ENCODE measurements at places on chromosomes 3 and 15.

DNA sequence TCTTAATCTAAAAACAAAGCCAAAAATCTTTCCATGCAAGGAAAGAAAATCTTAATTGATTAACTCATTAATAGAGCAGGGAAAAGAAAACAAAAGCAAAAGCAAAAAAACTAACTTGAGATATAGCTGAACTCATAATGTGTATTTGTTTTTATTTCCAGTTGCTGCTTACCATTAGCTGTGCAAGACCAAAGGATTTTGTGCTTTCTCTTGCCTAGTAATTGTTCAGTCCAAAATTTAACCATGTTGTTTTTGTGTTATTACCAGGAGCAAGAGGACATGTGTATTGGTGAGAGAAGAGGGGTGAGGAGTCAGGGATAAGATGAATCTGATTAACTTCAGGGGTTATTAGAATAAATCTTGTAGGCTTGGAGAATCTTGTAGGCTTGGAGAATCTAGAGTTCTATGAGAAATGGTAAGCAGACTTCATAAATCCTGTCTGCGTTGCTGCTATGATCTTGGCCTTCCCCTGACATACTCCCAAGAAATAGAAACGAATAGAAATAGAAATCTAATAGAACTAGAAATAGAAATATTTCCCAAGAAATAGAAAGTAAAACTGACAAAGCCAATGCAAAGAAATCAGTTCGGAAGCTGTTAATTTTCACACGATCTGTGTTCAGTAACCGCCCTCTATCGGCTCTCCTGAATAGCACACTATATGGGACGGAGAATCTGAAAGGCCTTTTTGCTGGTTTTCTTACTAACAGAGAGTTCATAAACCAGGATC, 72.6 kb upstream of the TNFSF10 start:
- peak; percentile 86 for DNase-seq

GRCh38 chr3:138678086-138678485, 69.5 kb downstream of the FAIM start:
- peak; percentile 69 for DNase-seq

DNA sequence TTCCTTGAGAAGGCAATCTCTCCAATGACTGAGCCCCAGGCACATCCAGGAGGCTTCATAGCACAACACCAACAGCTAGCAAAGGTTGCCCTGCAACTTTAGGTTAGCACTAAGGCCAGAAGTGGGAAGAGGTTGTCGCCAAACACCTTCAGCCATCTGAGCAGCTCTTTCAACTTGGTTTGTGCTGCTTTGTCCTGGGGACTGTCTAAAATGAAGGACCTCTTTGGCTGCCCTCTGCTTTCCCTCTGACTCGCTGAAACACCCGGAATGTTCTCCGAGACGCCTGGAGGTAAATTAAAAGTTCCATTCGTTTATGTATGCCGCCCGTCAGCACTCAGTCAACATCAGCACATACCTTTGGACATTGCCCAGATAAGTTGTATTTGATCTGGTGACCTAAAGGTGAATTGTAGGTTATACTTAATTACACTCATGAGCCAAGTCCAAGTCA, 121.2 kb upstream of the NR2F2 start:
- peak; percentile 38 for DNase-seq

GRCh38 chr15:90624278-90624981, 92.7 kb upstream of the BLM start:
- DNase-seq = no peak

DNA sequence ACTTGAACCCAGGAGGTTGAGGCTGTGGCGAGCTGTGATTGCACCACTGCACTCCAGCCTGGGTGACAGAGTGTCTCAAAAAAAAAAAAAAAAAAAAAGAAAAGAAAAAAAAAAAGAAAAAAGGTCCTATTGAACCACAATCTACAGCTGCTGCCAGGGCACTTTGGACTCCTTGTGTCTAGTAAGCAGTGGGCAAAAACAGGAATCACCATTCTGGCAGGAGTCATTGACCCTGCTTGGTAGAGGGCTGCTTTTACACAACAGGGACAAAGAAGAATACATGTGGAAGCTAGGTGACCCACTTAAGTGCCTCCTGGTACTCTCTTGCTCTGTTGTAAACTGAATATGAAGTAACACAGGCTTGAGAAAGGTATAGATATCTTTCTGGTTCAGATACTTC, 14.6 kb upstream of the PCCB start:
- no peak for DNase-seq

DNA sequence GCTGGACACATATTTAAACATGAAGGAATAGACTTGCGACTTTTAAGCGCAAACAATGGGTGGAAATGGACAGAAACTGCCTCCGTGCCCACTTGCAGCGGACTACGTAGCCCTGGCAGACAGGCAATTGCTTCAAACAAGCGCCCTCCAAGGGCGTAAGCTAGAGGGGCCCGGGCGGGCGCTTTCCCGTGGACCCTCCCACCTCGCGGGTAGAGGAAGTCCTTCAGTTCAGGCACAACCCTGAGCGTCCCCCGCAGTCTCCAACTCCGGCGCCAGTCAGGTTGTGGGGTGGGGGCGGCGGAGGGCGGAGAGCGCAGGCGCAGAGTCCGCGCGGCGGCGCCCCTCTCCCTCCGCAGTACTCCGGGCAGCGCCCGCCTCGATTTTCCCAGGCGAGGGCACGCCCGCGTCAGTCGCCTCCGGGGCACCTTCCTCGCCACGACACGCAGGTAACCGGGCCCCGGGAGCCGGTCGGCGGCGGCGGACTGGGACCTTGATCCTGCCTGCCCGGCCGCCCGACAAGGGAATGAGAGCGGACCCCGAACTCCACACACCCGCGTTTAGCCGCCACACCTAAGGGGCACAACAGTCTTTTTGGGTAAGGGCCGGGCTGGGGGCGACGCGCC, at the start of gene SLC35G2:
Gene SLC35G2, plus strand, starts transcription at position 358 of the 623 bp plus-strand sequence. CDS start 35,335 bp downstream, outside the sequence.
- DNase-seq = peak; percentile 22

- DNase-seq = no peak
Measured at GRCh38 chr3:162368417-162368816, 871.8 kb downstream of the OTOL1 start.

DNA sequence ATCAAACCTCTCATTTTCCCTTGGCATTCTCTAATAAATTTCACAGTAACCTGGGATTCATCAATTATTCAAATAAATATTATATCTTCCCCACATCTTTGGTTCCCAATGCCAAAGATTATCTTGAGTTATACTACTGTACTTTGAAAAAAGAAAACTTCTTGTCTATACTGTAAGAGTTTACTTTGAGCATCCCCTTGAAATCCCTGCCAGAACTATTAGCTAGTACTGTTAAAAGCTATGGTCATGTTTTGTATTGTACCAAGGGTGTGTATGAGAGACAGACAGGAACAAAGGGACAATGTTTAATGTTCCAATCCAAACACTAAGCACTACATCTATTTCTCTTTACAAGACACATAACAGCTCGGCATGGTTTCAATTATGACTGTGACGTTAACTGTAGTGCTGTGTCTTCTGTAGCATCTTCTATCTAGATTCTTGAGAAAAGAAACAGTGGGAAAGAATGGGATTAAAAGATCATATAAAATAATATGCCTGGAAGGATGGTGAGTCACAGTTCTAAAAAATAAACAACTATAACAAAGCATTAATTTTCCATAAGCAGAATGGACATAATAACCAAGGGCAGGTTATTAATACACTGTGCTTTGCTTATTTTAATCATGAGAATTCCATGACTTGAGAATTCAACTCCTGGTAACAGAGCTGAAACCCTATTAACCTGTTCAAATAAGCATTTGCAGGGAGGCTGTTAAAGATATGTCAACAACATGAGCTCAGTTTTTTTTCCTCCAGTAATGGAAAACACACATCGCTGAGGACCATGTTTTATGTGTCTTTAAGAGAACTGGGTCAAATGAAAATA, 71.1 kb downstream of the ALDH1A2 start:
- no peak for DNase-seq

DNA sequence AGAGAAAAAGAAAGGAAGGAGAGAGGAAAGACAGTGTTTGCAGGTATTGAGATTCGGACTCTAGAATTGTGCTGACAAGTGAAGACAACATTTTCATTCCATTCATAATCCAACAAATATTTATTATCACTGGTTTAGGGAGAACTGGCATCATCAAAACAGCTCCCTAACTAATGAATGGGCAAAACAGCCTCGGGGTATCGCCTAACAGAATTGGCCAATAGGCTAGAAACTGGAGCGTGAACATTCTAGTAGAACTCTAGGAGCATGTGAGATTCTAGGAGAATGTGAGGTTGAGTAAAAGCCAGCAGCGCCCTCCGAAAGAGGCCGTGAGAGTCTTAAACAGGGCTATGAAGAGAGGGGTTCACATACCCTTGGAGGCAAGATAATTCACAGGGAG, 221.8 kb upstream of the WNT5A start:
- no peak for DNase-seq

DNA sequence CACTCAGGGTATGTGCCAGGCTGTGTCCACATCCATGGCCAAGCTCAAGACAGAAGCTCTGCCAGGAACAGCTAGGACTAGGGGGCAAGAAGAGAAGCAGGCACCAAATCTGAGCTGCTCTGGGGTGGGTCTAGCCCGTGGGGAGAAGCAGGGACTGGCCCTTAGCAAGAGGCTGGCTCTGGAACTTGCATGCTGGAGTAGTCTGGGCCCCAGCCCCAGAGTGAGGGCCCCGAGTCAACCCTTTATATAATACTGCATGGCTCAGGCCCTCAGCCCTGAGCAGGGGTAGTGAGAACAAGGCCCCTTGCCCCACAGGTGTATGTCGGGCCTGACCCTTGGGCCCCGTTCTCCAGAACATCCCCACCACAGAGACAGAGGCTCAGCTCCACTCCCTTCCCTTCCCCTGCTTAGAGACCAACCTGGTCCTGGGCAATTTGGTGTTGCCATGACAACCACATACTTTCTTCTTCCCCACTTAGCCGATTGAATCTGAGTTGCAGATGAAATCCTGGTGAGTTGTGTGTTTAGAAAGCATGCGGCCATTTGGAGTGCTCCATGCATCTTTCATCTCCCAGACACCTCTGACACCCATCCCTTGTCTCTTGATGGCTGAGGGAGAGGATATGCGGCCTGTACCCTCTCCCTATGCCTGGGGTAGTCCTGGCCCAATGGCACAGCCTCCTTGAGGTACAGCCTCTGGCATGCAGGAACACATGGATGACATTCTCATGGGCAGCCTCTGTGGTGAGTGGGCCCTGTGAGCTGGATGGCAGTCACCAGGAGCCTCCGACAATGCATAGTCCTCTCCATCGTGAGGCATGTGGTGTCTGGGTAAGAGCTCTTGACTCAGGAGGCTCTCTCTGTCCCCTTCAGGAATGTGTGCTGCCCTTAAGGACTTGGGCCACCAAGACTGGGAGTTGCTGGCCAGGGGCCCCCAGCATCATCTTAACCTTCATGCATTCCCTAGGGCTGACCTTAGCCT, 29.2 kb upstream of the SFMBT1 start:
- DNase-seq = no peak

DNA sequence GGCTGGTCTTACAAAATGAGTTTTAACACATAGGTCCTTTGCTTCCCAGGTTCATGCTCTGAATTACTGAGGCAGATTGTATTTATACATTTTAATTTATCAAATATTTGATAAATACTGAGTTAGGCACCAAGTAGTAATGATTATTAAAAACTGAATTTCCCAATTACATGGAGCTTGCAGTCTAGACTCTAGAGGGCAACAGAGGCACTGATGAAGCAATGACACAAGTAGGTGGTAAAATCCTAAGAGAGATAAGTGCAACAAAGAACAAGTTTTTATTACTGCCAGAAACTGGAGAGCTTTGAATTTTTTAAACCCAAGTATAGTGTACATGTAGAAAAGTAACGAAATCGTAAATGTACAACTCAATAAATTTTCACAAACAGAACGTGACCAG, 406.2 kb upstream of the RARB start:
- DNase-seq = peak; percentile 47

GRCh38 chr15:48962662-48963523, 826 bp downstream of the SHC4 start:
- DNase-seq = peak; percentile 34

DNA sequence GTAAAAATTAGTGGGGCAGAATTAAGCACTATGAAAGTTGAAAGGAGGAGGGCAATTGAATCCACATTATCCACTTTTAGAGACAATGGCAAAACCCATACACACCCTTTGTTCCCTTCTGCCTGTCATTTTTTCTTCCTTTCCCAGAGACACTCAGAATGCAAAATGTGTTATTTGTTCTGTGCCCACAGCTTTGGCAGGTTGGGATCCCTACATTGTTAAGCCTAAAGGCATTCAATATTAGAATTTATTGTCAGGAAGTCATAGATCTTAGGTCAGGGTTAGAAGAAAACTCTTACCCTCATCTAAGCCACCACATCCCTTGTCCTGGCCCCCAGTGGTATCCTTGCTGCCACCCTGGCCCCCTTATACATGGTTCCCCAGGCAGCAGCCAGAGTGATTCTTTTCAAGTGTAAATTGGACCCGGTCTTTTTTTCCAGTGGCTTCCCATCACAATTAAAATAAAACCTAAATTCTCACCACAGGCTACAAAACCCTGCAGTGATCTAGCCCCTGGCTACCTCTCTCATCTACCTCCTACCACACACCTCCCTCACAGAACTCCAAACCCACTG, 470.1 kb upstream of the ATP11B start:
- DNase-seq = no peak

GRCh38 chr3:175144368-175144767, 285.2 kb downstream of the NAALADL2 start:
- DNase-seq = no peak

GRCh38 chr3:167520266-167521005, 46.6 kb upstream of the SERPINI2 start:
- no peak for DNase-seq

DNA sequence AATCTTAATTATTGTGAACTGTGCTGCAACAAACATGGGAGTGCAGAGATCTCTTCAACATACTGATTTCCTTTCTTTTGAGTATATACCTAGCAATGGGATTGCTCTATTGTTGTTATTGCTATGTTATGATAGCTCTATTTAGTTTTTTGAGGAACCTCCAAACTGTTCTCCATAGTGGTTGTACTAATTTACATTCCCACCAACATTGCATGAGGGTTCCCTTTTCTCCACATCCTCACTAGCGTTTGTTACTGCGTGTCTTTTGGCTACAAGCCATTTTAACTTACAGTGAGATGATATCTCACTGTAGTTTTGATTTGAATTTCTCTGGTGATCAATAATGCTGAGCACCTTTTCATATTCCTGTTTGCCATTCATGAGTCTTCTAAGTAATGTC, 45.5 kb upstream of the TNFSF10 start:
- DNase-seq = no peak

- DNase-seq = no peak
Measured at GRCh38 chr3:58840949-58841348, 174.4 kb upstream of the FAM3D start.

DNA sequence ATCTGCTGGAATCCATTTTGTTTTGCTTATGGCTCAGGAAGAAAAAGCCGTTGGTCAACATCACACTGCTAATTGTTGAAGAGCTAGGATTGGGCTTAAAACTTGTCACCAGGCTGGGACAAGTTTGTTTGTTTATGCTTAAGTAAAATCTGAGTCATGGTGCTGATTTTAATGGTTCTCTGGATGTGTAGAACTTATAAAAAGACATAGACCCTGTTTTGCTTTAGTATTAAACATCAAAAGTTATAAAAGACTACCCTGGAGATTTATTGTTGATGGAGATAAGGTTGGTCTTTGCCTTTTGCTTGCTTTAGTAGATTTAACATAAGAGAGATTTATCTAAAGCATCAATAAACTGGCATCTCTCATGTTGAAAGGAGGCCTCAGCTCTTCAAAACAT, 348.2 kb upstream of the GOLIM4 start:
- DNase-seq = no peak
